ENCODE measurements at places on chromosomes 2 and 18. TPM values are rescaled to one million over a fixed set of nuclear protein-coding genes. Genes with fewer than 3 reads are reported as not detected.

GRCh38 chr2:190947141-190947540 is 66.5 kb downstream of the GLS start:
- no peak for DNase-seq

DNA sequence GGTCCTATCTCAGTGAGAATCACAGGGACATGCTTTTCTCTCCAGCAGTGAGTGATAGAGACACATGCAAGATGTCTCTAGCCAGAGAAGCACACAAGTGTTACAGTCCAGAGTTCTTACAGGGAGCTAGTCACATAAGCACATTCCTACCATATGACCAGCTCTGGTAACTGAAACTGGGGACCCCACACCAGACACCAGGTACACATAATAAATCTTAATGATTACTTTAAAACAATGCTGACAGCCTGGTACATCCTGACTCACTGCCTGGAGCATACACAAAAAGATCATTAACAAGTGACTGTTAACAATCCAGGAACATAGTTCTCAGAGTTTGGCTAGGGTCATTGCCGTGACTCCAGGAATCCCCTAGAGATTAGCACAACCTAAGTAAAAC is 53.6 kb downstream of the GALNT1 start:
- no peak for DNase-seq

GRCh38 chr2:191783416-191783815 is 63.5 kb downstream of the CAVIN2 start:
- no peak for DNase-seq

DNA sequence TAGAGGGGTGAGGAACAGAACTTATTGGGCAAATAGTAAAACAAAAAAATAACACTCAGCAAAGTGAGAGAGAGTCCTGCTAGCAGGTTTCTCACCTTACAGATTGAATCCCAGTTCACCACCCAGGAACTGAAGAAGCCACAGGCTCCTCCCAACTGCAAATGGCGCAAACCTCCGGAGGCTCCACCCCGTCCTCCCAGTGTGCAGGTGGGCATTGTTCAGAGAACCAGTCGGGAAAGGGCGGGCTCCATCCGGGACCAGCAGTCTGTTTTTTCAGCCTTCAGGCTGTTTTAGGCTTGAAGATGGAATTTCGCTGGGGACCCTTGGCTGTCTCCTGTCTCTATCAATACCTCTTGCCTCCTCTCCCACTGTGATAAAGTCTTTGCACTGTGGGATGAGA is 317.5 kb downstream of the PARD3B start:
- no peak for DNase-seq

DNA sequence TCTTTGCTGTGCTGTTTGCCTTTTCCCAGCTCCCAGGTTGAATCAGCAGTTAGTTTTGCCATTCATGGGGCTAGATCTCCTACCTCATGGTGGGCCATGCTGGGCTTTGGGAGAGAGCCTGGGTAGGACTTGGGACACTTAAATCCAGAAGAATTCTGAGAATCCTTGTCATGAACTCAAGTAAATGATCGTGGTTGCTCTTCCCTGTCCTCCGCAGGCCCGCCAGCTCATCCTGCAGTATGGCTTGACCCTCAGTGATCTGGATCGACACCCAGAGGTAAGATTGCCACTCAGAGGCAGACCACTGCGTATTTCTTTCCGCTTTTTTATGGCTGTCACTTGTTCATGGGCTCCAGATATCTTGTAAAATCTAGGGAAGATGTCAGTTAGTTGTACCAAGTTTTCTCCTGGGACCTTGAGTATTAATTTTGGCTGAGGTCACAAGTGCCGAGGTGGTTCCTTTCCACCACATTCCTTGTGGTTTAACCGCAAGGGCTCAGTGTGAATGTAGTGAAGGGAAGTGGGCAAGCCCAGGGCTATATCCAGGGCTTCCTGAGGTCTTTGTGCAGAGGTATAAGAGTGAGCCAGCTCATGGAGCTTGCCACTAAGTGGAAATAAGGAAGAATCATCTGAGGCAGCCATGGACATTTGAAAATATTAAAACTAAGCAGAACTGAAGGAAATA is 37.7 kb downstream of the RPIA start:
- no peak for DNase-seq

DNA sequence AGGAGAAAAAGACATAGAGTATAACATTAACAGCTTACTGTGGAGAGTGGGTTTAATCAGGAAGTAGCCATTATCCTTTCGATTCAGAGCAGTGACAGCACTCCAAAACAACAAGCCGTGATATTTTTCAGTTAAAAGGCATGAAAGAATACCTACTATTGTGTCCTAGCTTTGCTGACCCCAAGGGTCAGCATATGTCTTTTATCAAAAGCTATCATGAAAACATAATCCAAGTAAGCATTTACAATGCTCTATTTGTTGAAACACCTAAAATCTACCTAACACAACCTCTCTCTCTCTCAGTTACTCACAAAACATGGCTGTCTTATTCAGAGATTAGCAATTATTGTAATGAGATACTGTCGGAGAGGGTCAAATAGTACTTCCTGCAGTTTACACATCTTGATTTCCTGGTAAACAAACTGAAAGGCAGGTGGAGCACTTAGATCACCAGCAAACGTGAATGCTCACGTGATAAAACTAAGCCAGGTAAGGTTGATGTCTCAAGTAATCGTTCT is 100.0 kb downstream of the BAZ2B start:
- no peak for DNase-seq

Gene BMP10
- total RNA-seq: not detected

Gene RND3
- 41.3 TPM for total RNA-seq

Gene KCTD18
- total RNA-seq: 15.9 TPM

Gene ST8SIA5
- total RNA-seq: not detected

Gene ST6GAL2
- 0.36 TPM for total RNA-seq

Gene RMDN2
- total RNA-seq: 12.0 TPM

Gene DYNAP
- not detected for total RNA-seq

Gene ATOH8
- total RNA-seq: 17.1 TPM

Gene FNDC4
- total RNA-seq: 46.4 TPM
